ENCODE measurements at places on chromosomes 4 and X. TPM values are rescaled to one million over a fixed set of nuclear protein-coding genes. Genes with fewer than 3 reads are reported as not detected.

The CXCL10 gene
- not detected for total RNA-seq

The METTL14 gene
- 29.4 TPM for total RNA-seq

The DCHS2 gene
- 0.11 TPM for total RNA-seq

The ATP11C gene
- total RNA-seq = 58.6 TPM

The SMIM43 gene
- 0.78 TPM for total RNA-seq

The SCML2 gene
- total RNA-seq = 4.2 TPM

The BEX5 gene
- total RNA-seq = 0.78 TPM

The SCLT1 gene
- 14.2 TPM for total RNA-seq

The SPANXB1 gene
- total RNA-seq = not detected

The UGT2A1 gene
- total RNA-seq = not detected

The PWWP3B gene
- total RNA-seq = 0.39 TPM

The CABS1 gene
- not detected for total RNA-seq

The SERTM2 gene
- not detected for total RNA-seq

The RP2 gene
- total RNA-seq = 18.3 TPM

The ADGRG2 gene
- total RNA-seq = 1.6 TPM

The RNF212 gene
- 9.5 TPM for total RNA-seq

The VCX3A gene
- not detected for total RNA-seq

The GABRG1 gene
- total RNA-seq = not detected

The ARSJ gene
- total RNA-seq = 29.0 TPM

The UGT2B10 gene
- not detected for total RNA-seq

The MAP9 gene
- total RNA-seq = 5.4 TPM

The VCX2 gene
- total RNA-seq = not detected

The CACNA1F gene
- total RNA-seq = not detected

The PDGFC gene
- total RNA-seq = 106 TPM

The TRIM60 gene
- total RNA-seq = not detected

The FAM184B gene
- total RNA-seq = not detected

The RTL5 gene
- 1.1 TPM for total RNA-seq

The SYNPO2 gene
- 6.4 TPM for total RNA-seq

The SUPT20HL1 gene
- 0.22 TPM for total RNA-seq

The BBS12 gene
- total RNA-seq = 9.9 TPM

The HTR2C gene
- total RNA-seq = not detected

The HSD17B11 gene
- total RNA-seq = 35.9 TPM

The ARSH gene
- total RNA-seq = not detected

The GYPB gene
- total RNA-seq = not detected

The SLC10A4 gene
- not detected for total RNA-seq

The WNK3 gene
- total RNA-seq = 2.2 TPM

The ZRSR2 gene
- 4.1 TPM for total RNA-seq

The LYAR gene
- 11.7 TPM for total RNA-seq
